ENCODE measurements at places on chromosomes 1 and 21.

- no peak for DNase-seq
These were observed 15.2 kb upstream of the ST3GAL3 start for GRCh38 chr1:43691871-43692815.

- peak; percentile 30 for DNase-seq
These were observed 339.8 kb downstream of the OMA1 start for GRCh38 chr1:58206749-58207148.

DNA sequence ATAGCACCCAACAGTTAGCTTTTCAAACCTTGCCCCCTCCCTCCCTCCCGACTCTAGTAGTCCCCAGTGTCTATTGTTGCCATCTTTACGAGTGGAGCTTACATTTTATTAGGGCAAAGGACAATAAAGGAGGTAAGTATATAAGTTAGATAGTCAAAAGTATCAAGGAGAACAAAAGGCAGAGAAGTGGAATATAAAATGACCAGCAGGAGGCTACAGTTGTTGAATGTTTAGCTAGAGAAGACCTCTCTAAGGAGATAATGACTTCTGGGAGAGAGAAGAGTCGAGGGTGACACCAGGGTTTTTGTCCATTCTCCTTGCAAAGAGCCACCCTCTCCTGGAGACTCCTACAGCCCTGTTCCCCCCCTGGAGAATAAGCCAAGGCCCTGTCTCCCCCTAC, 48.7 kb downstream of the SYT6 start:
- DNase-seq, result no peak

DNA sequence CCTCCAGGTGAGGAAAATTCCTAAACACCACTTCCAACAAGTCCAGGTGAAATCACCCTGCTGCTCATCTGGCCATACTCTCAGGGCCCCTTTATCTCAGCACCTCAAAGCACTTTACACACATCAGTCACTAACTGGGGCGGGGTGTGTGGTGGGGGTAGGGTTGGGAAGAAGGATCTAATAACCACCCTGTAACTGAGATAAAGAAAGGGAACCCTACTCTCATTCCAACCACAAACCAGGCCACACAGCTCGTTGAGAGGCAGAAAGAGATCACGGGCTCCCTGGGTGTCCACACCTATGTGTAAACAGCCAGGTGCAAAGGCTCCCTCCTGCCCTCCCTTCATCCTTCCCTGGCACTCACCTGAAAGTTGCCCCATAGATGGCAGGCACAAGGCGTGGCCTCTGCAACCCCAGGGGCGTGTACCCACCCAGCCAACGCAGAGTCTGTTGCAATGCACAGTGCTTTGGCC, 20.4 kb downstream of the GPR161 start:
- no peak for DNase-seq

DNA sequence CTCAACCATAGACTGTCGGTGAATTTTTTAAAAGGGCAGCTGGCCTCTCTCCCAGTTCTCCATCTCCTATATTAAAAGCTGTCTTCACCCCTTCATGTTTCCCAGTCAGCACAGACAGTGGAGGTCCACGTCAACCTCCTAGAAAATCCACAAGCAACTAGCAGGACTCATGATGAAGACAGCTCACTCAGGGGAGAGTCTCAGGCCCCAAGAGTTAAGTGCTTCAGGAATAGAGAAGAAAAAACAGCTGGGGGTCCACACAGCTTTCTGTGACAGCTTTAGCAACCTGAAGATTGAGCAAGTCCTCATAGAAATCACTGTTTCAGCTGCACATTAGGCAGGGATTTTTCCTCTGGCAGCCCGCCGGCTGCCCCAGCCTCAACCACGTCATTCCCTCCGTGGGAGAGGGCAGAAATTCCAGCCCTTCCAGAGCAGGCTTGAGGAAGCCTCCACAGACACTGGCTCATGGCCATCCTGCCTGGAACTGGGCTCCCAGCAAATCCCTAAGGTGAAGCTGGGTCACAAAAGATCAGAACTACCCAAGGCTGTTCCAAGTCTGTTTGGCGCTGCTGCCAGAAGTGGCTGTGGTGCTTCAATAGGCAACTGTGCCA, 15.2 kb downstream of the GPR161 start:
- DNase-seq, result no peak

- no peak for DNase-seq
These were observed 3.6 kb upstream of the NFIA start for GRCh38 chr1:61078618-61079295.

DNA sequence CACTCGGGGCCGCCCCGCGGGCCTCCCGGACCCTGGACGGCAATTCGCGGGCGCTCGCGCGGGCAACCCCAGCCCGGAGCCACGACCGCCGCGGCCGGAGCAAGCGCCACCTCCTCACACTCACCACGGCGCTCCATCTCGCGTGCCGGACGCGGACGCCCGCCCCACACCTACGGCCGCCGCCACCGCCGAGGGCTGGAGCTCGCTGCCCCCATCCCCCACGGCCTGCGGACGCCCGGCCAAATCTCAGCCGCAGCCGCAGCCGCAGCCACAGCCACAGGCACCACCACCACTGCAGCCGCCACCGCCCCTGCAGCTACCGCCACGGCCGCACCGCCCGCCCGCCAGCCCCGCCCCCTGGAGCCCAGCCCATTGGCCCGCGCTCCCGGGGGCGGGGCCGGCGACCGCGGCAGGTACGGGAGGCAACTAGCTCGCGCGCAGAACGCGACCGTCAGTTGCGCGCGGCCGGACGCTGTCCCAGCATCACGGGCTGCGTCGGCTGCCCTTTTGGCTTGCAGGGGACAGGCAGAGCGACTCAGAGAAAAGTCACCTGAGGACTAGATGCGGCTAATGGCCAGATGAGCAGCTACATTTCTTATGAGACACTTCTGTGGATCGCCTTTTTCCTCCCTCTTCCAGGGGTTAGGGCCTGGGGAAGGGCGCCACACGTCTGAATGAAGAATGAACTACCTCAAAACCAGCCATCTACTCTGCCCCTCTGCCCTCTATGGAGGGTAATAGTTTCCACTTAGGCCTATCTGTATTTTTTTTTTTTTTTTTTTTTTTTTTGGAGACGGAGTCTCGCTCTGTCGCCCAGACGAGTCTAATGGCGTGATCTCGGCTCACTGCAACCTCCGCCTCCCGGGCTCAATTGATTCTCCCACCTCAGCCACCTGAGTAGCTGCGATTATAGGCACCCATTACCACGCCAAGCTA, at the start of gene ARHGAP29:
ARHGAP29 (minus strand) TSS at position 294 of the 936 bp plus-strand sequence. CDS start 5,973 bp downstream, outside the sequence.
- peak; percentile 78 for DNase-seq

GRCh38 chr1:231969076-231969475, 342.5 kb downstream of the DISC1 start:
- no peak for DNase-seq

- DNase-seq, result no peak
These were observed 177.1 kb upstream of the RAB4A start for GRCh38 chr1:229093609-229094336.

GRCh38 chr1:1779691-1780597, 1.7 kb upstream of the NADK start:
- DNase-seq, result no peak

DNA sequence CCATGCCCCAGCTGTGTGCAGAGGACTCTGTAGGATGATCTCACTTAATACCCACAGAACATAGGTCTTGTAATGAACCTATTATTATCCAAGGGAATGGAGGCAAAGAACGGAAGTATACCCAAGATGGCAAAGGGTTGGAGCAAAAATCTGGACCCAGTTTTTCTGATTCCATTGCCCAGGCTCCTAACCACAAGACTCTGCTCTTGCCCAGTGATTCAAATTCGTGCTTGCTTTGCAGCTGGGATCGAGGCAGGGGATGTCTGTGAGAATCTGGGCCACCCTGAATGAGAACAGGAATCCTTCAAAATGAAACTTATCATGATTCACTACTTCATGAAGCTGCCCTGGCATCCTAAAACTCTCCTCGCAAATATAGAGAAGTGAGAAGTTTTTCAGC, 97.5 kb upstream of the KCNJ6 start:
- no peak for DNase-seq

DNA sequence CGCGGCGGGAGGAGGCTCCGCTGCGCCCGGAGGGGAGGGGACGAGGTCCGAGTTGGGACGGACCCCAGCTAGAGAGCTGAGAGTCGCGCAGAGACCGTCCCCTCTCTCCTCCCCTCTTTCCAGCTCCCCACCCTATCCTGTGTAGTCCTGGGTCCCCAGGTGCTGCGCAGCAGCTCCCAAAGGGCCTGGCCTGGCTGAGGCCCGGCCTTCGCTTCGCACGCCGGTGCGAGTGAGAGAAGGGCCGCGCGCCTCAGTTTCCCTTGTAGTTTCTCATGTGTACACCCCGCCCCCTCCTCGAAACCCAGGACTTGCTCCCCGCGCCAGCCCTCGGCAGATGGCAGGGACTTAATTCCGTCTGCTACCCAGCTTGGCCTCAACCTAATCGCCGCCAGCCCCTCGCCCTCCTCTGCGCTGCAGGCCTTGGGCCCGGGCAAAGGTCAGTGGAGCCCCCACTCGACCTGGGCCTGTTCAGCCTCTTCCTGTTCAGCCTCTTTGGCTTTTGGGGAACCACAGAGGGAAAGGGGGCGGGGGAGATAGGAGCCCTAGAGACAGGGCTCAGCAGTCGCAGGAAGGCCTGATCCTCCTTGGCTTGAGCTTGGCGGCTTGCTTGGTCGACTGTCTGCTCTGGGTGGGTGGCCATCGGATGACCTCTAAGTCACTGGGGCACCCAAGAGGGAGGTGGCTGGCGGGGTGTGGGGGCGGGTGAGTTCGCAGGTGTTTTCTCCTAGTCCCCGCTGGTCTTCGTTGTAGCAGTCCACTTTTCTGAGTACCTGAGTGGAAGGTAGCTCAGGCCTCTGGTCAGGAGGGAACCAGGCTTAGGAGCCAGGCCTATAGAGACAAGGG, 1.0 kb downstream of the ZNF687 start:
- DNase-seq, result no peak

GRCh38 chr1:27627061-27627460, 7.9 kb downstream of the FGR start:
- no peak for DNase-seq

DNA sequence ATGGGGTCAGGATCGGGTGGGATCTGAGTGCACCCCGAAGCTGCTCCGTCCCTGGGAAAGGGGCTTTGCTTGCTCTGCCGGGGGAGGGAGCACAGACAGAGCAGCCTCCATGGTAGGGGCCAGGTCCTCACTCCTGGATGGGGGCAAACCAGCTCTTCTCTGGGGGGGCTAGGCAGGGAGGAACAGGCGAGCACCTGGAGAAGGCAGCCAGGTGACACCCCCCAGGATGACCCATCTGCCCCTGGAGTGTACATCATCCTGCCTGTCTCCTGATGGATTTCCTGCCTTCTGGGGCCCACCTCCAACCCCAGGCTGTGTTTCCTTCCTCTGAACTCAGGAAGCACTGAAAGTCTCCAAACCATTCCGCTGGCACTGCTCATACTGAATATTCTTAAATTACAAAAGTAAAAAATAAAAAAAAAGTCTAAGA, 248.0 kb downstream of the RHOU start:
- no peak for DNase-seq

DNA sequence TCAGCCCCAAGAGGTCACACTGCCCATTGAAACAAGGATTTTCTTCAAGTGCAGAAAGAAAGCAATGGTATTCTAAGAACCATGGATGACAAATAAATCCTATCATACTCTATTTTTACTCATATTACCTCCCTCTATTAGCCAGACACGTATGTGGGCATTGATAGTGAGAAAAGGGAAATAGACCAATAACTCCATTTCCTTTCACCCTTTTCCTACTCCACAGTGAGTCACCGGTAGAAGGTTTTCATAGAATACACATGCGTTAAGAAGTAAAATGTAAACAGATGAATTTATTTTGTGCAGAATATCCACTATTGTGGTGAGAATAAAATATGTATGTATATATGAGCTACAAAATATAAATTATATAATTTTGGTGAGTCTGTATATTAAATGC, 568.9 kb upstream of the ADGRL4 start:
- no peak for DNase-seq

All from NCI-H1694 treated with DMSO at 0.1 percent for 48 hours (cell line).